ENCODE measurements at places on chromosomes 2 and 18.

DNA sequence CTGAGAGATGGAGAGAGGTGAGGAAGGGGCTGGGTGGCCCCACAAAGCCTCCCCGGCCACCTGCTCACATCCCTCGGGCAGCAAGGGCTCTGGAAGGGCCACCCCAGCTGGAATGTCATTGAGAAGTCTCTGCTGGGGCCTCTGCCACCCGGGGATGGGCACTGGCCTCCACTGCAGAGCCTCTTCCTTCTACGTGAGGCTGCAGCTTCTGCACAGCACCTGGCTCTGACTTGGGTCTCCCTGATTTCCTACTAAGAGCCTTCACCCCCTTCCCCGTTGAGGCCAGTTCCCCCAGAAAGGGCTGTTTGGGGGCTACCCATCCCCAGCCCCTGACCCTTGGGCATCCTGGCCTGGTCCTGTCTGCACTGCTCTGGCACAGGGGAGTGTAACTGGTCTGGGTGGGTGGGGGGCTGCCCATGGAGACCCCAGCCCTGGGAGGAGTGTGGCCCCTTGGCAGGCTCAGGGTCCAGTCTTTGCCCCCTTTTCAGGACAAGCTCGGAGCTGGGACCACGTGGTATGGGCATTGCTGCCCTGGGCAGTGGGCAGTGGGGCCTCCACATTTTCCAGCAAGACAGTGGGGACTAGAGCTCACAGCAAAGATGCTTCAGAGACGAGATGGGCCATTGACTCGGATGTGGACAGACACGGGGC lies 5.6 kb downstream of the PDCD1 start:
- no peak for DNase-seq

GRCh38 chr18:70907673-70908072 lies 618.8 kb downstream of the SOCS6 start:
- DNase-seq = no peak

DNA sequence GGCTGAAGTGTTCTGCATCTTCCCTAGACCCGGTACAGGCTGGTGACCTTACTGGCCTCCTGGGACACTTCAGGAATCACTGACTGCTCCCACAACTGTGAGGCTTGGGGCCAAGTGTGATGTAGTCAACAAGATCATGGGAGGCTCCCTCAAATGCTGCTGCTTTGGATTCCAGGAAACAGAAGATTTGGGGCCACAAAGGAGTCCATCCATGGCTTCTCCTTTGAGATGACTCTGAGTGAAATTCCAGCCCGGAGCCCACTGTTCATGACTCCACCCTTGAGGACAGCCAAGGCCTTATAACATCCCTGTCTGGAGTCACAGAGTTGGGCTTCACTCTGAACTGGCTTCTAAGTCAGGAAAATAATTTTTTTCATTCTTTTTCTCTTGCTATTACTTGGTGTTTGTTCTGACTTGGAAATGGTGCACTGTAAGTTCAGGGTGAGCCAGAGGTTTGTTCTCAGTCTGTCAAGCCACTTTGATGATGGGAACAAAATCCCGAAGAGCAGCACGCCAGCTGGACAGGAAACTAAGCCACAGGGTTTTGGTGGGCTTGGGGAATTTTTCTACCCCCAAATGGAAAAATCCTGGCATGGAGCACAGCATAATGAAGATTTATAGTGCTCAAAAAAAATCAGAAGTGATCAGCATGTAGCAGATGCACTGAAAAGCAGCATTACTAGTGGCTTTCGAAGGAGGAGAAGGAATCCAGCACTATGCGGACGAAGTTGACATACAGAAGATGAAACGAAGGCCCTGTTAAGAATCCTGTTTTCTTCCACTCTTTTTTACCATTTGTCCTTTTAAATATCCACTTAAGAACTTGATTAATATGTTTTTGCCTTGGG lies 98.1 kb upstream of the ZFP36L2 start:
- no peak for DNase-seq

GRCh38 chr2:56985609-56986008 lies 801.8 kb downstream of the CCDC85A start:
- no peak for DNase-seq

GRCh38 chr2:43438858-43439655 lies 156.8 kb downstream of the THADA start:
- DNase-seq = no peak

DNA sequence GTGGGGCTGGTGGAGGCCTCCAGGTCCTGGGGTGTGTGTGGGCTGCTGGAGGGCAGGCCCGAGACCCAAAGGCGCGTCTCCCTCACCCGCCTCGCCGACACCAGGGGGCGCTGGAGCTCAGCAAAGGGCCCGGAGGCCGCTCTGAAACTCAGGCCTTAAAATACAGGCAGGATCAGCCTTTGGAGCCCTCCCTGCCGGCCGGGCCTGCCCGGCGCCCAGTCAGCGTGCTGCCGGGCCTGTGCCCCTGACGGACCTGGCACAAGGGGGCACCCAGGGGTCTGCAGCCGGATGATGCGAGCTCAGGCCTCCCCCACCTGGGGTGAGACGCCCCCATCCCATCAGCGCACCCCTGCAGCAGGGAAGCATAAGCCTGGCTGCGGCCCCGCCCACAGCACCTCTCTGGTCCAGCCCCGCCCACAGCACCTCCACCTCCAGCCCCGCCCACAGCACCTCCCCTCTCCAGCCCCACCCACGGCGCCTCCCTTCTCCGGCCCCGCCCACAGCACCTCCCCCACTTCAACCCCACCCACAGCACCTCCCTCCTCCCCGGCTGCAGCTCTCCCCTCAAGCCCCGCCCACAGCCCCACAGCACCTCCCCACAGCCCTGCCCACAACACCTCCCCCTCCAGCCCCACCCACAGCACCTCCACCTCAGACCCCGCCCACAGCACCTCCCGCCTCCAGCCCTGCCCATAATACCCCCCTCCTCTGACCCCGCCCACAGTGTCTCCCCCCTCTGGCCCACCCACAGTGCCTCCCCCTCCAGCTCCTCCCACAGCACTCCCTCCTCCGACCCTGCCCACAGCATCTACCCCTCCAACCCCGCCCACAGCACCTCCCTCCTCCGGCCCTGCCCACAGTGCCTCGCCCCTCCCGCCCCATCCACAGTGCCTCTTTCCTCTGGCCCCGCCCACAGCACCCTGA lies 92.8 kb upstream of the OTOS start:
- DNase-seq = peak; percentile 49

DNA sequence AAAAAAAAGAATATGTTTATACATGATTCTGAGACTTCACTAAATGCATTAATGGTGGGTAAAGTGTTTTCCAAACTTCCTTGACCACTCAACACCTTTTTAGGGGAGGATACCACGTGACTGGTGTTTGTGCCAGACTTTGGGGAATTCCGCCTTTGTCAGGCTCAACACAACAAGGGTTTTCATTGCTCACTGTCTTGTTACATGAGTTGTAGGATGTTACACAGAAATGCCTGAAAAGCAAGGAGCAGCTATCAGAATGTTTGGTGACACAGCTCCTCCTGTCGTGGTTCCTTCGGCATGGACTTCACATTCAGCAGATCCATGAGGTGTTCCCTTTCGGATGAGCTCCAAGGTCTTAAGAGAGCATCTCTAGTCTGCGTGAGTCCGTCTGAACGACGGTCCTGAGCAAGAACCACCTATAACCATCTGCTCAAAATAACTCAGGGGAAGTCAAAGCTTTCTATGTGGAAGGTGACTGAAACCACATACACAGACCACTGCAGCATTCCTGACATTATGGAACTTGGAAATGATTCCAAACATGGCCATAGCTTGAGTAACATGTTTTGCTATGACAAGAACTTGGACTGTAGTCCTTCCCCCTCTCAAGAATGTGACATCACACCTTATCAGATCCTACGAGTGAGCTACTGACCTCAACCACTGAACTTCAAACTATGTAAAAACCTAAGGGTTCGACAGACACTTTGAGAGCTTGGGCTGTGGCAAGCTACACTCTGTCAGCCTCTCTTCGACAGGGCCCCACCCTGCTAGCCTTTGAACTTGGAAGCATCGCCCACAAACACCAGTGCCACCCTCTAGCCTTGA lies 57.5 kb downstream of the MCFD2 start:
- DNase-seq = no peak

GRCh38 chr18:34529358-34530335 lies 180.5 kb upstream of the DTNA start:
- DNase-seq = no peak

DNA sequence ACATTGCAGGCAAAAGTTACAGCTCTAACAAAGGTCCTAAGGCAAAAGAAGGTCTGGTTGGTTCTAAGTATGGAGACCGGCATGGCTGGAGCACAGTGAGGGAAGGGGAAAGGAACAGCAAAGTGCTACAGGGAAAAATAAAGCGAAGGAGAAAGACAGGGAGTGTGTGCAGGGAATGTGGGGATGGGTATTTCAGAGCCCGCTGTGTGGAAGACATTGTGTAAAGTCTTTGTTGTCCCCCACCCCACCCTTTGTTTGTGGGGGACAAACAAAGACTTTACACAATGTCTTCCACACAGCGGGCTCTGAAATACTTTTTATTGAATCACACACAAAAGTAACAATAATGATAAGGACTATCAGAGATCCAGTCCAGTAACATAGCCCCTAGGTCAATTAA lies 28.9 kb upstream of the C2orf15 start:
- no peak for DNase-seq

DNA sequence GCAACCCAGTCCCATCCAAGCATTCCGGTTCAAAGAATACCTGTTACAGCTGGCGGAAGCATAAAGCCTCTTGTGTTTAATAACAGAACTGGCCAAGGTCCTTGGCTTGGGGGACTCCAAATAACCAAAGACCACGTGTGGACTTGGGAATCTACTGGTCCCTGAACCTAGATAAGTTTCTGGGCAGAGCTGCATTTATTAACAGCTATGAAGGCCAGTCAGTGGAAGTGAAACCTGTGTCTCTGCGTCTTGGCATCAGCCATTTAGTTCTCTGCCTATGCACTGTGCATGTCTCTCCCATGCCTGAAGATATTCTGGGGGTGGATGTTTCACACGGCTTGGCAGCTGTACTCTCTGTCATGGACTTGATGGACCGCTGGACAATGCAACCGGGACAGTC lies 137.7 kb downstream of the CCBE1 start:
- no peak for DNase-seq

DNA sequence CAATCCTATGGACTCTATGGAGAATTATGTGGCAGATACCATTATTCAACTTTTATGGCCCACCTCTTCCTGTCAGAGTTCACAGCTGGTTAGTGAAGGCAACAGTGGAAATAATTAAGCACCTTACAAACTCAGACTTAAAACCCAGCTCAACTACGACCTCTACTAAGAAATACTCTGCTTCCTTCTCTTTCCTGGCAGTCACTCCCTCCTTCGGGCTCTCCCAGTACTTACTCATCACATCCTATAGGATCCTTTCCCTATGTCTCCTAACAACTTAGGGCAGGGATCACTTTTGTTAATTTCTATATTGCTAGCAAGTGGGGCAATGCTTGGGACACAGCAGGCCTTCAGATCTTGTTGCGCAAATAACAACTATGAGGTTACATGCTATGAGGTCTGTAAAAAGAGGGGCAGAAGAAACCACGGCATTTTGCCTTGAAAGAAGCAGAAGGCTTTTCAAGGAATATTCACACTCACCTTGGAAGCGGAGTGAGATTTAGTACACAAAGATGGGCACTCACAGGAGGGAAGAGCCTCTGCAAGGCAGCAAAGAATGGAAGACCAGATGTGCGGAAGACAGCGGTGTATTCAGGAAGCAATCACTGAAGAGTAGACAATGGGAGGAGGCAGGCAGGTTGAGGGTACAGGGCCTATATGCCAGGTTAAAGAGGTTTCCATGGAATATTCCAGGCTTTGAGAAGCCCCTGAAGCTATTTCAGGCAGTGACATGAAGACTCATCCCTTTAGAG lies 2.1 kb downstream of the STK39 start:
- no peak for DNase-seq

DNA sequence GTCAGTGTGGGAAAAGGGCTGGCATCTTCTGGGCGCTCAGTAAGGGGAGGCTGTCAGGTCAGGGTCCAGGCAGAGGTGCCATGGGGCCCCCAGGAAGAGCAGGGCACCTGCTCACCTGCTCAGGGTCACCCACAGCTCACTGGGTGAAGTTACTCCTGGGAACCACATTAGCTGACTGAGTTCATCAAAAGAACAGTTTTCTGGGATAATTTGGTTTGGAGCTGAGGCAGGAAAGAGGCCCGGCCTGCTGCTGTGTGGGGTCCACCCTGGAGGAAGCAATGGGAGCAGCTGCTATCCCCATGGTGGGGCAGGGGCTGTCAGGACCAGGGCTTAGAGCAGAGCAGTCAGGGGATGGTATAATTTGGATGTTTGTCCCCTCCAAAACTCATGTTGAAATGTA lies 97.2 kb upstream of the GPC1 start:
- no peak for DNase-seq

DNA sequence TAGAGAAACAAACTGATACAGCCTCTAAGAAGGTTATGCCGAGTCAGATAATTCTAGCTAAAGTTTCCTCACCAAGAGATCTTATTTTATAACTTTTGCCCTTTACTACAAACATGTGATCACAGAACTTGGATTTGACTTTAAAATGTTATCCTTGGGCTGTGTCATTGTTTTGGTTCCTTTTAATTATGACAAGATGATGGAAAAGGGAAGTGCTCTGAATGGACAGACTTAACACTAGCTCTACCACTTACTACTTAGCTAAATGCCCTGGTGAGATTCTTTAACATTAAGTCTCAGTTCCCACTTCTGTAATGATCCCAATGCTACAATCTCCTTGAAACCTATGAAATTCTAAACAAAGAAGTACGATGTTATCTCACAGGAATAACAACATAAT lies 69.9 kb downstream of the RTTN start:
- no peak for DNase-seq

Measured in stimulated activated CD8-positive, alpha-beta memory T cell treated with anti-CD3 and anti-CD28 coated beads, Interleukin-7, amount 100 ng/mL, for 1 hour (primary cell).